Bronchial smooth muscle cell (primary cell): ENCODE measurements at places on chromosomes 12 and 14. TPM values are rescaled to one million over a fixed set of nuclear protein-coding genes. Genes with fewer than 3 reads are reported as not detected.

The CPSF6 gene
- 13.2 and 43.2 TPM in 2 replicates for total RNA-seq

The CBLN3 gene
- total RNA-seq = 3.5 and 4.8 TPM in 2 replicates

The SOX5 gene
- total RNA-seq = 6.2 and 7.7 TPM in 2 replicates

The FCF1 gene
- 21.0 and 28.7 TPM in 2 replicates for total RNA-seq

The RFX4 gene
- not detected in 2 replicates for total RNA-seq

The ASB2 gene
- 0.09 and 0.32 TPM in 2 replicates for total RNA-seq

The IL31 gene
- not detected in 2 replicates for total RNA-seq

The ANKRD33 gene
- 0.09 and 0.16 TPM in 2 replicates for total RNA-seq

The PTGDR gene
- total RNA-seq = 0.16 and 0.17 TPM in 2 replicates

The PTPRB gene
- total RNA-seq = under 0.01 and 0.09 TPM in 2 replicates

The TSPAN9 gene
- total RNA-seq = 23.2 and 60.1 TPM in 2 replicates

The ESPL1 gene
- 0.86 and 1.9 TPM in 2 replicates for total RNA-seq

The LGR5 gene
- total RNA-seq = not detected in 2 replicates

The INTS13 gene
- total RNA-seq = 14.3 and 25.4 TPM in 2 replicates

The TAS2R42 gene
- not detected in 2 replicates for total RNA-seq

The ADCY4 gene
- 1.4 and 9.3 TPM in 2 replicates for total RNA-seq

The OR6C68 gene
- not detected in 2 replicates for total RNA-seq

The CSRP2 gene
- 4.4 and 4.6 TPM in 2 replicates for total RNA-seq

The REP15 gene
- total RNA-seq = 0.32 and 0.60 TPM in 2 replicates

The YLPM1 gene
- 19.0 and 26.5 TPM in 2 replicates for total RNA-seq

The LPAR5 gene
- total RNA-seq = not detected in 2 replicates

The ACVRL1 gene
- total RNA-seq = 50.6 and 70.5 TPM in 2 replicates

The BICDL1 gene
- total RNA-seq = not detected in 2 replicates

The CLEC2A gene
- not detected in 2 replicates for total RNA-seq

The BHLHE41 gene
- 2.0 TPM in 2 replicates for total RNA-seq

The ZFYVE21 gene
- 70.8 and 81.3 TPM in 2 replicates for total RNA-seq
